Cerebellar nuclear complex (tissue), 1 donor: ENCODE measurements at places on chromosomes 12 and 14.
A peak's percentile ranks its signal among the peaks of the same experiment; 100 is the strongest.

- no peak for DNase-seq
These were observed 227.1 kb downstream of the C12orf50 start for GRCh38 chr12:87801860-87802720.

DNA sequence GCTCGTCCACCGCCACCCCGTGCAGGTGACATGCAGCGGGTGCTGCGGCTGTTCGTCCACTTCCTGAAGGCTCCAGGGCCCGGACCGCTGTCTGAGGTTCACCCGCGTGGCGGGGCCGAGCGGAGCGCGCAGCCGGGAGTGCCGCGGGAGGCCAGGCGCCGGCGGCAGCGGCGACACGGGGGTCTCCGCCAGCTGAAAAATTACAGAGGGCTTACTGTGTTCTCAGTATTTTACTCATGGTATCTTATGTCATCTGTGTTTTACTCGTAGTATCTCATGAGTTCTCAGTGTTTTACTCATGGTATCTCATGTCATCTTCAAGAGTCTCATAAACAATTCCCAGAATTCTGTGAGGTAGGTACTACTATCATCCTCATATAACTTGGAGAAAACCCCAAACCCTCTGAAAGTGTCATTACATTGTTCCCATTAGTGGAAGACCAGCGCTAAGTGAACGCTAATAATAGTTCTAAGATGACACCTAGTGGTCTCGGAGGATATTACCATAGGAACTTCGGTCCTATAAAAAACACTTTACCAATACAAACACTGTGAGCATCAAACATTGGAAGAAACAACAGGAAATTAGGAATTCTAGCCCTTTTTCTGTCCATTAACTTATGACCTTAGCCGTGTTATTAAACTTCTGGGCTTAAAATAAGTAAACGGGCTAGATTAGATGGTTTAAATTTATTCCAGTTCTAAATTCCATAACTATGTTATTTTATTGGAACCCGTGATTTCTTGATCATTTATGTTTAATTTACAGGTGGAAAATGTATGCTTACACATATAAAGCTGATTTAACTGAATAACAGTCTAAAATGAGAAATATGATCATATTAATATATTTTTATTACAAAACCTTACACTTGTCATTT, 32.4 kb downstream of the AK7 start:
- DNase-seq = peak; percentile 23

DNA sequence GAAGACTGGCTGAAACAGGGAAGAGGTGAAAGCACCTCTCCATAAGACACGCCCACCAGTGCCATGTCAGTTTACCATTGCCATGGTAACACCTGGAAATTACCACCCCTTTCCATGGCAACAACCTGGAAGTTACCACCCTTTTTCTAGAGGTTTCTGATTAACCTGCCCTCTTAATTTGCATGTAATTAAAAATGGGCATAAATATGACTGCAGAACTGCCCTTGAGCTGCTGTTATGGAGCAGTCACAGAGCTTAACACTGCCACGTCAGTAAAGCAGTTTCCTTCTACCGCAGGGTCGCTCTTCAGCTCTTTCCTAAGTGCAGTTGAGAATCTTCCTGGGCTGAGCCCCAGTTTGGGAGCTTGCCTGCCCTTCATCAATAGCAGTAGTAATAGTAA, 55.2 kb downstream of the RASSF3 start:
- DNase-seq = no peak

DNA sequence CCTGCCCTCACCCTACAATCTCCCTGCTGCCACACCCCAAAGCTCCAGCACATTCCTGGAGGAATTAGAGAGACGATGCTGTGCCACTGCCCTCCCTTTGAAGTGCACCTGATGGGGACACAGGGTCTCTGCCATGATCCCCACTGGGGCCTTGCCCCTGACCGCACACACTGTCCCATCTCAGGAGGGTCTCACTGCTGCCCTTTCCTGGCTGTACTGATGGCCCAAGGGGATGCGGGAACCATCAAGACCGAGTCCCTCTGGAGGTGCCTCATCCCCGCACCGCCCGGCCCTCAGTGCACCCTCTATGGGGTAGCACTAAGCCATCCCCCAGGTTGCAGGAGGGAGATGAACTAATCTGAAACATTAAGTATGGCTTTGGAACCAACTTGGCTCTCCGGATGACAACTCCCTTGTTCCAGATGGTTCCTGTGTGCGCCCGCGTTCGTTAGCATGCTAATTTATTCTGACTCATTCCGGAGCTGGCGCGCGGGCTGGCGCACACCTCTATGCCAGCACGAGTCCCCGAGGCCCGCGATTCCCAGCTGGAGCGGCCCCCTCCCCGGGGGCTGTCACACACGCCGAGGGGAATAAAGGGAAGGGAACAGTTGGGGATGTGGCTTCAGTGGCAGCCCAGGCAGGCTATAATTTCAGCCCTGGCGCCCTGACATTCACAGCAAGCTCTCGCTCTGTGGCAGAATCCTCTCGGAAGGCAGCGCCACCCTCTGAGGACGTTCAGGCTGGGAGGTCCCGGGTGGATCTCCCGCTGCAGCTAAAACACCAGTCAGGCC, 34.2 kb upstream of the C14orf180 start:
- no peak for DNase-seq

DNA sequence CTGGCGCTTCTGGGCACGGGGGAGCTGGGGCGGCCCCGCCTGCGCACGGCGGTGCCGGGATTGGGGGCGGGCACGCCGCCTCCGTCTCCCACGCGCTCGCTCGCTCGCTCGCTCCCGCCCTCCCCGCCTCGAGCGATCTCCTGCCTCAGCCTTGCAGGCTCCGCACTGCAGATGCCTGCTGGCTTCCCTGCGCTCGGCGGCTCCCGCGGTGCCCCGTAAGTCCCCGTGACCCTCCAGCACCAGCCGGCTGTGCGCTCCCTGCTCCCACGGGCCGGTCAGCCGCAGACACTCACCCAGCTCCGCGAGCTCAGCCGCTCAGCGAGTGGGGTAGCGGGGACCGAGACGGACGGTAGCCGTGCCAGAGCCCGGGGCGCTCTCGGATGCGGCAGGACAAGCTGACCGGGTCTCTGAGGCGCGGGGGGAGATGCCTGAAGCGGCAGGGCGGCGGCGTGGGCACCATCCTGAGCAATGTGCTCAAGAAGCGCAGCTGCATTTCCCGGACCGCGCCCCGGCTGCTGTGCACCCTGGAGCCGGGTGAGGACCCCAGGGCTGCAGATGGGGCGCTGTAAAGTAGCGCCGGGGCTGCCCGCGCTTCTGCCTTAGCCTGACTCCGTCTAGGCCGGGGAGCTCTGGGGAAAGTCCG, at the start of gene TBC1D30:
Gene TBC1D30 (plus strand): TSS at position 148 of the 643 bp plus-strand sequence. CDS start 233 bp downstream, at position 381.
- DNase-seq = peak; percentile 61

- no peak for DNase-seq
These were observed 66.4 kb upstream of the FLRT2 start for GRCh38 chr14:85463512-85463911.

DNA sequence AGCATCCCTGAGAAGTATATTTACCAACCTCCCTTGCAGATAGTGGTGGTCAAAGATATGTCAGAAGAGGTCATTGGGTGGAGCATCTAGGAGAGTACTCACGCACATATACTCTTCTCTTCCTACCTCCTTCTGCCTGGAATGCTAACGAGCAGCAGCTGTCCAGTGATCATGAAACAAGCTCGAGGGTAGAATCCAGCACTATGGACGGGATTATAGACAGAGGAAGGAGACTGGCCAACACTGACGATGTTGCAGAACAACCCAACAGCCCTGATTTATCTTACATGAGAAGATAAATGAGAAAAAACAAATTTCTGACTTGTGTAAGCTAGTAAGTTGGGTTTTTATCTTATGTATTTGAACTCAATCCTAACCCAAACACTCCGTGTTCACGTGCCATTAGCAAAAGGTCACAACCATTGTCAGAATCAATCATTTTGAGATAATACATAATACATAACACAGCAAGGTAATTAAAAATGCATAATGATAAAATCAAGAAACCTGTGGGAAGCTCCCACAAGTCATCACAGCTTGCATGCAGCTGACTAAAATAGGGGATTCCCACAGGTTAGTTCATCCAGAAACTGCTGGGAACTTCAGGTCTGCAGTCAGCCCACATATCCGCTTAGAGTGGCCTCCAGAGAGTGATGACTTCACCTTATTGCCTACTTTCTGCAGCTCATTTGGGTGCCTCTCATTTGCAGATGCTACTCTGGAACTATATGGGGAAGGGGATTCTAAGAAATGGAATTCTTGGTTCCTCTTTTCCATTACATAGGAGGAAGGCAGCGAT, 36.3 kb upstream of the STK38L start:
- no peak for DNase-seq

DNA sequence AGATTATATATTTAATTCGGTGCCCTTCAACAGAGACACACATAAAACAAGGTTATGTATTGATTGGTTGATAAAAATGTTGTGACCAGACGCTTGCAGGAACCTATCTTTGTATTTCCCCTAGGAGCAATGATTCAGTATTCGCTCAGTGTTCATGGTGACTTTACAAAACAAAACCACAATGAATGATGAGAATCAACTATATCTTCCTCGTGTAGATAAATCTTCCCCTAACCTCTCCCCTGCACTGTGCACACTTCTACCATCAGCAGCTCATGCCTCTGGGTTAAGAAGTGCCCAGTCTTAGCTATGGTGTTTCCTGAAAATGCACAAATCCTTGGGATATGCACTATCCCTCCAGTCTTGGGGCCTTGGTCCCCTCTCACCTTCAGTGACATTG, 16.3 kb downstream of the RIN3 start:
- DNase-seq = no peak

DNA sequence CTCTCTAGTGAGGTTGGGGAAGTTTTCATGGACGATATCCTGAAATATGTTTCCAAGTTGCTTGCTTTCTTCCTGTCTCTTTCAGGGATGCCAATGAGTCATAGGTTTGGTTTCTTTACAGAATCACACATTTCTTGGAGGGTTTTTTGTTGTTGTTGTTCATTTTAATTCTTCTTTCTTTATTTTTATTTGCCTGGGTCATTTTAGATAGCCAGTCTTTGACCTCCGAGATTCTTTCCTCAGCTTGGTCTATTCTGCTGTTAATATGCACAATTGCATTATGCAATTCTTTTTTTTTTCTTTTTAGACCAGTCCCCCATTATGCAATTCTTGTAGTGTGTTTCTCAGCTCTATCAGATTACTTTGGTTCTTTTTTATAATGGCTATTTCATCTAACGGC, 338.9 kb downstream of the AEBP2 start:
- no peak for DNase-seq

GRCh38 chr12:103884316-103884715, 43.3 kb upstream of the NT5DC3 start:
- DNase-seq = no peak

DNA sequence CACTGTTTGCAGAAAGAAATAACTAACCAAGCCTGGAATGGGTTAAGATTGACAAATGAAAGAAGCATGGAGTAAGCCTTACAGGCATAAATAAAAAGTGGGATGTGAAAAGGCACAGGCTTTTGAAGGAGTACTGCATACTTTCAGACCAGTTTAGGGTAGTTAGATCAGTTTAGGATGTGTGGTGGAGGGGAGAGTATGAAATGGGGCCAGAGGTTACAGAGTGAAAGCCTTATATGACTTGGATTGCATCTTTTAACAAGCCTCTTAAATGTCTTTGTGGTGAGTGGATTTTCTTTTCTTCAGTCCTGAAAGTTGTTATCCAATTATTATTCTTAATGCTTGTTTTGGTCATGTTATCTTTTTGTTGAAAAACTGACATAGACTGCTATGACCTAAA, 52.2 kb upstream of the TRHDE start:
- no peak for DNase-seq
